ENCODE measurements at places on chromosomes 4 and X.
A peak's percentile ranks its signal among the peaks of the same experiment; 100 is the strongest.

DNA sequence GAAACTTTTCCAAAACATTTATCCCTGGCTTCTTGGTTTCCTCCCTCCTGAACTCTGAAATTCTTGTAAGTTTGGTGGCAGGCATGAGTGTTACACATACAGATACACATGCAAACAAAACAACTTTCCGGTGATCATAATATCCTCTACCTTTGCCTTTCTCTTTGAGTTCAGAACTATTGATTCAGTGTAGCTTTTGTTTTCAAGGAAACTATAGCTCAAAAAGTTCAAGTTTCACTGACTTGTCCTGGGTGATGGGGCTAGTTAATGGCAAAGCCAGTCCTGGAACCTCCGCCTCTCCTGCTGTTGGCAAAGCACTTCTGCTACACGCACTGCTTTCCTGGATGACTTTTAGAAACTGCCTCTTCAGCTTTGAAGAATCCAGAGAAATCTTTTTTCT lies 177.3 kb upstream of the FAT1 start:
- no peak for DNase-seq

GRCh38 chr4:155532373-155533085 lies 134.1 kb upstream of the GUCY1A1 start:
- no peak for DNase-seq

GRCh38 chrX:56519642-56520041 lies 43.8 kb upstream of the UBQLN2 start:
- DNase-seq: no peak

- DNase-seq: no peak
These were observed 69.5 kb downstream of the TNIP2 start for GRCh38 chr4:2686379-2687265.

DNA sequence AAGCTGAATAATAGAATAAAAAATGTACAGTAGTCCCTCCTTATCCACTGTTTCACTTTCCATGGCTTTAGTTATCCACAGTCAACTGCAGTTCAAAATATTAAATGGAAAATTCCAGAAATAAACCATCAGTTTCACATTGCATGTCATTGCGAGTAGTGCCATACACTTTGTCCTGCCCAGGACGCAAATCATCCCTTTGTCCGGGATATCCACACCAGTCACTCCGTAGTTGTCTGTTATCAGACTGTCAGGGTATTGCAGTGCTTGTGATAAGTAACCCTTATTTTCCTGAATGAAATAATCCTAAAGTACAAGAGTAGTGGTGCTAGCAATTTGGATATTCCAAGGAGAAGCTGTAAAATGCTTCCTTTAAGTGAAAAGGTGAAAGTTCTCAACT lies 271.3 kb downstream of the DKK2 start:
- no peak for DNase-seq

GRCh38 chrX:115679460-115679859 lies 118.5 kb downstream of the PLS3 start:
- DNase-seq: no peak

DNA sequence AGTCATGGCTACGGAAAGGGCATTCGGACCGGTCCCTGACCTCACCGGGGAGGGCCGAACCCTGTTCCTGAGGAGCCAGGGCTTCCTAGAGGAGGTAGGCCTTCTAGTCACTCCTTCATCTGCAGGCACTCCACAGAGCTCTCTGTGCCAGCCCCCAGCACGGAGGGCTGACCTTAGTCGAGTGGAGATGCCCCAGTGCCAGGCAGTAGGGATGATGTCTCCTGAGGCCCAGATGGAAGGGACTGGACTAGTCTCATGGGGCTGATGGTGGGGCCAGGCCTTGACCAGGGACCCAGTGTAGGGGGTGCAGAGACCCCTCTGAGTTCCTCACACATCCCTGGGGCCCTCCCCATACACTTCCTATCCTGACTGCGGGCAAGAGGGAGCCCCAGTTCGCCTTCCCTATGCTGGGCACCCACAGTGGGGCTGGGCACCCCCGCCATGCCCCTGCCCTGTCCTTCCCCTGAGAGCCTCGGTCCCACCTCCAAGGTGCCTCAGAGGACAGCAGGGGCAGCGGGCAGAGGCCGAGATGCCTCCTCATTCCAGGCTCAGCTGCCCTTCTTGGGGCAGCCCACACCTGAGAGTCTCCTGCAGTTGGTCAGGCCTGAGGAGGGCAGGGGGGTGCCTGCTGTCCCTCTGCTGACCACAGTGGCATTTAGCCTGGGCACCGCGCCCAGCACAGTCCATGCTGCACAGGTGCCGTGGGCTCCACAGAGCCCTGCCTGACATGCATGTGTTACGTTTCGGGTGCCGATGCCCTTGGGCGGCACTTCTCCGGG lies 1.4 kb upstream of the MSANTD1 start:
- no peak for DNase-seq

GRCh38 chr4:182354867-182355266 lies 111.7 kb downstream of the TENM3 start:
- no peak for DNase-seq

DNA sequence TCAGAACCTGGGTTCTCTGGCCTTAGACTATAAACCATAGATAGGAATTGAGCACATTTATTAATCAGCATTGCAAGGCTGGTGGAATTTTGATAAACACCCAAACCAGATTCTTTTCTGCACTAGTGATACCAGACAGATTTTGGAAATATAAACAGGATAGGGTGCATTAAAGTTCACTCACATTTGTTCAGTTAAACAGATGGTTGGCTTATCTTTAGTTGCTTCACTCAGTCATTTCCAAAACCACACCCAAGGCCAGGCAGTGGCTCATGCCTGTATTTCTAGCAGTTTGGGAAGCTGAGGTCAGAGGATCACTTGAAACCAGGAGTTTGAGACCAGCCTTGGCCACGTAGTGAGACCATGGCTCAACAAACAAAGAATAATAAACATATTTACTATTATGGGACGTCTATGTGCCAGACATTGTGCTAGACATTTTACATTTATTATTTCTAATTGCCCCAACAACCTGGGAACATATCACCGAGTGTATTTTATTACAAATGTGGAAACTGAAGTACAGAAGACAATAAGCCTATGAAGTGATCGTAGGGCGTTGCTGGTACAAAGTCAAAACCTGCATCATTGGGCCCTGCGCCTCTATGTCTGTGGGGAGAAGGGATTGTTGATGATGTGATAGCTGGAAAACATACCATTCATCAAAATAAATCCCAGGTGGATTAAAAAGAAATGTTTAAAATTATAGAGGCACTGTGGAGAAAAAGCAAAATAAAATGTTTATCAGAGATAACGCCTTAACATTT lies 15.0 kb downstream of the ADD1 start:
- no peak for DNase-seq

- no peak for DNase-seq
These were observed 198.1 kb upstream of the UGT8 start for GRCh38 chr4:114400531-114400930.

GRCh38 chr4:3771164-3771809 lies 5.1 kb downstream of the ADRA2C start:
- no peak for DNase-seq

GRCh38 chrX:23127586-23127985 lies 127.8 kb downstream of the DDX53 start:
- DNase-seq: no peak

DNA sequence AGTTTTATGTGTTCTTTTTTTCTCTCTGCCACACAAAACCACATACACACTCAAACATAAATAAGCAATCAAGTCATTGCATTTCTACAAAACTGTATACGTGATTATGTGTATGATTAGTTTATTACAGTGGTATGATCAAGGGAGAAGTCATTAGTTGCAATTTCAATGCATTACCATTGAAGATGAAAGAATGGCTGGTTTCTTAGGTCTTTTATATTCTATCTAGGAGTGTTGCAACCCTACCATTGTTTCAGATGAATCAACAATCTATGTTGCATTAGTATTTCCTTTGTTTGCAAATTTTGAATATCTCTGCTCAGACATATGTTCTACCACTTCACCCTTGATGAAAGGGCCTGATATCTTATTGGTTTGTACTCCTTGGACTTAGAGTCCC lies 6.8 kb downstream of the ANXA3 start:
- no peak for DNase-seq

GRCh38 chr4:83772685-83773084 lies 236.8 kb downstream of the GPAT3 start:
- DNase-seq: no peak

GRCh38 chrX:18998653-18999052 lies 14.7 kb upstream of the PHKA2 start:
- DNase-seq: no peak

- no peak for DNase-seq
These were observed 41.1 kb upstream of the STIM2 start for GRCh38 chr4:26819478-26820095.

DNA sequence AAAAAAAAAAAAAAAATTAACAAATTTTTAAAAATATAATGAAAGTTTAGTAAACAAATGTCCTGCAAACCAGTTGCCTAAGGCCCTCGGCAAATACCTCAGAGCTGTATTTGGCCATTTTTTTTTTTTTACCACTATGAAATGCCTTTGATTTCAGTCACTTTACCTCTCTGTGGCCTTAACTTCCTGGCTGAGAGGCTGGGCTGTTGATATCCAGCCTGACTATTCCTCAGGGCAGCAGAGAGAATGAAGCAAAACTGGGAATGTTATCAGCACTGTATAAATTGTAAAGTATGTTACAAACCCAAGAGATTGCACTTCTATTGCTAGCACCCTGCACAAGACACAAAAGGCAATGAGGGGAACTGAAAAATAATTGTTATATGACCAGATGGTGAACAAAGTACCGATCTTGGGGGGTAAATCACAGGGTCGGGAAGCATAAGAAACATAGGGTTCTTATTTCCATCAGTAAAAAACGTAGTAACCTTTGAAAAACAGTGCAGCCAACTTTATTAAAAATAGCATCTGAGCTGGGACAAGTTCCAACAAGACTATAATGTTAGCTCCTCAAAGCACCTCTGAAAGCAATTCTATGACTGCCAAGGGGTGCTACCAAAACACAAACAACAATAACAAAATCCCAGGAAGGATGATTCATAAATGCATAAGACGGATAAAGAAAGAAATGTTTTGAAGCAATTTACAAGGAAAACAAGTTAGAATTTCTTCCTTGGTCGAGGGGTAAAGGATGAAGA lies 18.1 kb downstream of the USP46 start:
- no peak for DNase-seq

- no peak for DNase-seq
These were observed 76.1 kb upstream of the LIMCH1 start for GRCh38 chr4:41461780-41462307.

GRCh38 chrX:30572004-30572403 lies 5.6 kb downstream of the TASL start:
- no peak for DNase-seq

DNA sequence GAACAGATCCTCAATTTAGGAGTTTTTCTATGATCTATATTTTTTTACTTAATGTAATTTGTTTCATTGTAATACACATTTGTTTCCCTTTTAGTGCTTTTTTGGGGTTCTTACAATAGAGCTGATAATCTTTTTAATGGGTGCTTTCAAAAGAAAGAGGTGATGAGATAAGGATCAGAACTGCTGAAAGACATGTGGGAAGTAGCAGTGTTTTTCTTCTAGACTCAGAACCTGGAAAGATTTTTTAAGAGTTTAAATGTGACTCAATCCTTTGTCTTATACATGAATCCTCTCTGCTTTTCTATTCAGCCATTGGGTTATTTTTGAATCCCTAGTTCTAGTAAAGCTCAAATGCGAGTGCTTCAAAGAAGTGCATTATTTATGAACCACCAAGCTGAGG lies 25.6 kb downstream of the UCHL1 start:
- DNase-seq: no peak

DNA sequence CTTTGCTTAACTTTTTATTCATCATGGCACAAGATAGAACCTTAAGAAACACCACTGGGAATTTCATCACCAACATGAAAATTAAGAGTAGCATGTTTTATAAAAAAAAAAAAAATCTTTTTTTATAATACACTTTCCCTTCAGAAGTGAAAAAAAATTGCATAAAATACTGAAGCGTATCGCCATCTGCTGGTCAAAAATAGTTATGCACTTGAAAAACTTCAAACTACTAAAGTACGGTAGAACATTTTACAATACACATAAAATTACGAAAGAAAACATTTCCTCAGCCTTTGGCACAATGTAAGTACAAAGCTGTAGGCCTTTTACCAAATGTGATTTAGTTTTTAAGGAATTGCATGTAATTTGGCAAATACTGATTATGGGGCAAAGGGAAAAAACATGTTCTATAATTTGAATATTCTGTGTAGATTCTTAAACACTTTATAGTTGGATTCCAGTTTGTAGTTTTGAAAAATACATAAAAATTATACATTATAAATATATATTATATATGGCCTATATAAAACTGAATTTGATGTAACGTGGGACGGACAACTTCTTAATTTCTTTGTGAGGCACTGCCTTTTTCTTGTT lies 26.5 kb downstream of the HCCS start:
- no peak for DNase-seq

GRCh38 chrX:153944140-153944799 lies at the start of gene RENBP:
TSS of gene RENBP (minus strand) at chrX:153944643. CDS start at chrX:153944610, 33 bp downstream.
- peak; percentile 39 for DNase-seq

GRCh38 chr4:2007804-2008670 lies 737 bp downstream of the NELFA start:
- DNase-seq: no peak

DNA sequence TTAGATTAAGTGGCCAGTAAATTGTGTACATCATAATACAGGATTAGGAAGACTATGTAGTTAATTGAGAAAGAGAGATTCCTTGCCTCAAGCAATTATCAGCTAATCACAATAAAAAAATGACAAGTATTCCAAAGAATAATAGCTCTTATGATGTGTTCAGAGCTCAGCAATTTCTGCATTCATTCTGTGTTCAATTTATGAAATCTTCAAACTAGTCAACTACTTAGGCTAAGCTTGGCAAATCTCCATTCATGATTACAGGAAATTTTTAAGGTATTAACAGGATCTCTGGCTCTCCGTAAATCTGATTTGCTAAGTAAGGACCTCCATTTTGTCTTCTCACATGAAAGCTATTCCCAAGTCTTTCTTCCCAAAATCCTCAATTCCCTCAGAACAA lies 256.9 kb upstream of the TEX13A start:
- DNase-seq: no peak

DNA sequence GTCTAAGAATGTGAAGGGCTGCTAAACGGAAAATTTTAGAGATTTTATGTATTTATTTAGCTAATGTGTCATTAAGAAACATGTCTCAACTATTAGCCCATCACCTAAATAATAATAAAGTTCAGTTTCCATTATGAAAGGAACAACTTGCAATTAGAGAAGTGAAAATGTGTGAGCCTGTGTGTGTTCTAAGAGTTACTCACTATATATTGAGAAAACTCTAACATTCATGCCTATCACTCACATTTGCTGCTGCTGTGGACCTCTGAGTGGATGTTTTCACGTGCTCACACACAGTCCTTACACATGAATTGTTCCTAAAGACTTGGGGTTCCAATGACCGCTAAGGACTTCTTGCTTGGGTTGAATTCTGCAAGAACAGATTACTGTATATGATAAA lies 364.0 kb downstream of the TMA16 start:
- DNase-seq: no peak
